ENCODE measurements at places on chromosomes 4 and X.

DNA sequence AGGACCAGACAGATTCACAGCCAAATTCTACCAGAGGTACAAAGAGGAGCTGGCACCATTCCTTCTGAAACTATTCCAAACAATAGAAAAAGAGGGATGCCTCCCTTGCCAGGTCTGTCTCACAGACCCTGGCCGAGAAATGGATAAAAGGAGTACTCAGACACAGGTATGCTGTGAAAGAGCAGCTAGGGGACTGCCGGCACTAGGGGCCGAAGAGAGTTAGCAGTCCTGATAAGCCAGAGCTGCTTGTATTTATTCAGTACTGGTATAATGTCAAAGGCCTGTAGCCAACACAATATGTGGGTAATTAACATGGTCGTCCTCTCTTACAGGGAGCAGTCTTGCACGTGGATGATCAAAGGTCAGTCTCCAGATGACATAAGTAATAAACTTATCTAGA is 1042.1 kb upstream of the LCORL start:
- DNase-seq: no peak

DNA sequence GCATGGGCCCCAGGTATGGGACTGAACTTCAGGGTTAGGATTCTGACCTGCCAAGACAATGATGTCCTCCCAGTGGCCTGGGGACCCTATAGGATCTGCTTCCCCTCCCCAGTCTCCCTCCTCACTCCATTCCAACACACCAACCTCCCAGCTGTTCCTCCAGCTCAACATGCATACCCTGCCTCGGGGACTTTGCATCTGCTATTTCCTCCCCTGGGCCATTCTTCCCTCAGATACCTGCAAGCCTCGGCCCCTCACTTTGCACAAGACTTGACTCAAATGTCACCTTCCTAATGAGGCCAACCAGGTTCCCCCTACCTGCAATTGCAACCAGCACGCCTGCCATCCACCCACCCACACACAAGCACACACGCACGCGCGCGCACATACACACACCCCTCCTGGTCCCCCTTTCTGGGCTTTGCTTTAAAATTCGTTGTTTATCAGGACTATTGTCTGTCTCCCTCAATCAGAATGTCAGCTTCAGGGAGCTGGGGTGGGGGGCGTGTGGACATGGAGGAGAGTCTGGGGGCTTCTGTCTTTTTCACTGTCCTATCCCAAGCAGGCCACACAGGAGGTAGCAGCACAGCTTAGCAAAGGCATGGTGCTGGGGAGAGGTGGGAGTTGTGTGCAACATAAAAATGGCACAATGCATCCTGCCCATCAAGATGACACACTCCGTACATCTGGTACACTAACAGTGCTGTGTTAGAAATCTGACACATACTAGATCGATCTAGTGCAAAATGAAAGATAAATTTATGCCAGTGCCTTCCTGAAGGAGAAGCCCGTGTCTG is 20.6 kb upstream of the PPP2R2C start:
- DNase-seq: no peak

- DNase-seq: no peak
These were observed 162.9 kb upstream of the USP9X start for GRCh38 chrX:40922307-40922706.

- DNase-seq: no peak
These were observed 387.2 kb downstream of the PCDH7 start for GRCh38 chr4:31107362-31107761.

DNA sequence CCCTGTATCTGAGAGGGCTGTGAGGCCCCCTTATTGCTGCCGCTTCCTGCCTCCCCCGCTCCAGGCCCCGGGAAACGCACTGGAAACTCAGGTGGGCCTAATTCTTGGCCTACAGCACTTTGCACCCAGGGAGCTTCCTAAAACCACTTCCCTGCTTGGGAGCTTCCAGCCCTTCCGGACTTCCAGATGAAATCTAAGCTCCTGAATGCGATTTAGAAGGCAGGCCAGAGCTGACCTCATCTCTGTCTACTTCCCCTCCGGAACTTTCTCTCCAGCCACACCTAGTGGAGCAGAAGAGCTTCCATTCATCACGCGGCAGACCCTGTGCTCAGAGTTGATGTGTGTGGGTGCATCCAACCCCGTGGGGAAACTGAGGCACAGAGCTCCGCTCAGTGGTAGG is 84.2 kb downstream of the SORCS2 start:
- no peak for DNase-seq

GRCh38 chr4:7472442-7473013 is 37.8 kb upstream of the PSAPL1 start:
- DNase-seq: no peak

DNA sequence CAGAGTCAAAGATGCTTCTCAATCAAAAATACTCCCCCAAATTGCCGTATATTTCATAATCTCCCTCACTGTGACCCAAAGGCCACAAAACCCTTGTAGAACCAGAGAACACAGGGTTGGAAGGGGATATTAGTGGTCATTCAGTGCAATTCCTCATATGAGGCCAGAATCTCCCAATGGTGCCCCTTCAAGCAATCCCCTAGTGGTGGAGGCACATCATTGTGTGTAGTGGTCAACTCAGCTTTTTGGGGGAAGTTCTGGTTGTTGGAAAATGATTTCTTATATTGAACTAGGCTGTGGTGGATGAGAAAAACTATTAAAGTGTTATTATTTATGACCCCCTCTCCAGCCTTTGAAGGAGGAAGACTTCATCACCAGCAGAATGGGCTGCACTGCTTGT is 17.6 kb upstream of the BOD1L1 start:
- DNase-seq: no peak

DNA sequence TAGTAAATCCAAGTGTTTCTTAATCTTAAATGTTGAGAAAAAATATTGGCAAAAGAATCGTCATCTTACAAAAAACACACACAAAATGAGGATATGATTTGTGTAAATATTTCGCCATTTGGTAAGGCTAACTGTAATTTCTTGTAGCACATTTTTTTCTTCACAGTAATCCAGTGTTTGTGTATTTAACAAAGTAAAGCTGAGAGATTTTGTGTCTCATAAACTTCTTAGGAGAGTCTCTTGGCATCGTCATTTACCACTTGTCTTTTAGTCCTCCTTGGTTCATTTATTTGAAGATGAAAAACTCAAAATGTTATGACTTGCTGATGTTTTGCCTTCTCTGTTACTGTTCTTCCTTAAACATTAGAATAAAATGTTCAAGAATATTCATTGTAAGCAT is 326.7 kb upstream of the PITX2 start:
- no peak for DNase-seq
